CD4-positive, CD25-positive, alpha-beta regulatory T cell (primary cell): ENCODE measurements at places on chromosomes 6 and 20. TPM values are rescaled to one million over a fixed set of nuclear protein-coding genes. Genes with fewer than 3 reads are reported as not detected.

C20orf202 gene
- 0.39 TPM for total RNA-seq

BMP2 gene
- not detected for total RNA-seq

NEDD9 gene
- 104 TPM for total RNA-seq

CST1 gene
- not detected for total RNA-seq

SNAP91 gene
- not detected for total RNA-seq

GRCh38 chr6:117849087-117849486 lies 58.0 kb upstream of the SLC35F1 start:
- DNase-seq, result no peak

DNA sequence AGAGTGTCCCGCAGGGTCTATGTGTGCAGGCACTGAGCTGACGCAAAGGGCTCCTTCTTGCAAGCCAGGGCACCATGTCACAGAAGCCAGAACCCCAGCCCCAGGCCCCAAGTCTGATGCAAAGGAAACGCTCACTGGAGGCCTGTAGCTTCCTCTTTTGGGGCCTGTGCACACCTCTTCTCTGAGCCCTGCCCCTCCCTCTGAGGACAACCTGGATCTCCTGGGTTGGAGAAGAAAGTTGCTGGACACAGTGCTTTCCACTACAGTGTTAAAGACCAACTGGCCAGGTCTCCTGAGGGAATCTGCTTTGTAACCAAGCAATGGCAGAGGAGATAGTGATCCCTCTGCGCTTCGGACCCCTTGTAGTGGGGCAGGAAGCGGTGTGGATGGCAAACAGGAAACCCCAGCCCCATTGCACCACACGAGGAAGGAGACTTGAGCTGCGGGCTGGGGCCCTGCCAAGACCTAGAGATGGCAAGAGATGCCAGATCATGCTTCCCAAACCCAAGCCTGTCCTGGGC lies 90.0 kb downstream of the PRND start:
- peak; percentile 74 for DNase-seq

DNA sequence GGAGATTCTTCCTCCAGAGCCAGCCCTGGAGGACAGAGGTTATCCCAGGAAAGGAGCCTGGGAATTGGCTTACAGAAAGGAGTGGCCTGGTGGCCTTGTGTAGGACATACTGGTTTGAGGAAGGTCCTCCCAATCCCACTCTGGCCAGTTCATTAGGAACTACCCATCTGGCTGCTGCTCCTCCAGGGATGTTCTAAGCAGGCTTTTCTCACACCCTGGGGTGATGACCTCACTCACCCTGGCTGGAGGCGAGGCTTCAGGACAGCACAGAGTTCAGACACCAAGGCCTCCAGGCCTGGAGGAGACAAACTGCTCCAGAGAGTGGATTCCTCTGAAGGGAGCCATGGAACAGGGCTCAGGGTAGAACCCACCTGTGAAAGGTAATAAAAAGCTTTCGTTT lies 8.9 kb downstream of the GNMT start:
- DNase-seq, result no peak

DNA sequence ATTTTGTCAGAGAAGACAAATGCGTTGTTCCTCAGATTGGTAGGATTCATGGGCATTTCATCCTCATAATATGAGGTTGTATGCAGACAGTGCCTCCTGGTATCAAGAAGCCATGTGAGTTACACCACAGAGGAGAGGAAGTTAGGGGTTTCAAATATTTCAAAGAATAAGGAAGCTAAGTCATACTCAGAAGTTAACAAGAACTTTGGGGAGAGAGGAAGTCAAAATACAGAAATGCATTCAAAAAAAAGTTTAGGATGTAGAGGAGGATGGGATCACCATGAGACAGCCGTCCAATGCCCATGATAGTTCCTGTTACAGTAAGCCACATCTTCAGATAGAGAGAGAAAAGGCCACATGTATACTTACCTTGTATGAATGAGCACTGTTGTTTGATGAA lies 22.3 kb downstream of the HLA-DOB start:
- DNase-seq, result no peak

DNA sequence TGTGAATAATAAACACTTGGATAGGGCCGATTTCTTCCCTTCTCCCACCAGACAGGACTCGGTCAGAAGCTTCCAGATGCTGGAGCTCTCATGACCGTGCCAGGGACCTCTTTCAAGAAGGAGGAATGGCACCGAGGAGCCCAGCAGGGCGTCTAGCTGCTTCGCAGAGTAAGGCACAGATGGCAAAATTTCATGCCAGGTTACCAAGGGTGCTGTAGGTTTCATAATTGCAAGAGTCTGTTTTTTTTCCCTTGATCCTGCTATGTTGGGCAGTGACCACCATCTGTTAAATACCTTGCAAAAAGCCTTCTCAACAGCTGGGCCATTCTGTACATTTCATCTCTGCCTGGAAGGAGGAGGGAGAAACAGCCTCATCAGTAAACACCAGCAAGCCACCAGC lies 111.8 kb downstream of the EDN3 start:
- no peak for DNase-seq
